T-helper 22 cell (primary cell): ENCODE measurements at places on chromosomes 2 and 18.
A peak's percentile ranks its signal among the peaks of the same experiment; 100 is the strongest.

GRCh38 chr18:48934723-48935432 lies 15.9 kb downstream of the SMAD7 start:
- DNase-seq, result no peak

DNA sequence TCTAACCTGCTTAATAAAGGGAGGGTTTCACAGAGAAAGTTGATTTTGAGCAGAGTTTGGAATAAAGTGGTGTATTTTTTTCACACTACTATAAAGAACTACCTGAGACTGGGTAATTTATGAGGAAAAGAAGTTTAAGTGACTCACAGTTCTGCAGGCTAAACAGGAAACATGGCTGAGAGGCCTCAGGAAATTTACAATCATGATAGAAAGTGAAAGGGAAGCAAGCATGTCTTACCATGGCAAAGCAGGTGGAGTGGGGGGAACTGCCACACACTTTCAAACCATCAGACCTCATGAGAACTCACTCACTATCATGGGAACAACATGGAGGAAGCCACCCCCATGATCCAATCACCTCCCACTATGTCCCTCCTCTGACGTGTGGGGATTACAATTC lies 546.7 kb downstream of the EPHA4 start:
- no peak for DNase-seq

DNA sequence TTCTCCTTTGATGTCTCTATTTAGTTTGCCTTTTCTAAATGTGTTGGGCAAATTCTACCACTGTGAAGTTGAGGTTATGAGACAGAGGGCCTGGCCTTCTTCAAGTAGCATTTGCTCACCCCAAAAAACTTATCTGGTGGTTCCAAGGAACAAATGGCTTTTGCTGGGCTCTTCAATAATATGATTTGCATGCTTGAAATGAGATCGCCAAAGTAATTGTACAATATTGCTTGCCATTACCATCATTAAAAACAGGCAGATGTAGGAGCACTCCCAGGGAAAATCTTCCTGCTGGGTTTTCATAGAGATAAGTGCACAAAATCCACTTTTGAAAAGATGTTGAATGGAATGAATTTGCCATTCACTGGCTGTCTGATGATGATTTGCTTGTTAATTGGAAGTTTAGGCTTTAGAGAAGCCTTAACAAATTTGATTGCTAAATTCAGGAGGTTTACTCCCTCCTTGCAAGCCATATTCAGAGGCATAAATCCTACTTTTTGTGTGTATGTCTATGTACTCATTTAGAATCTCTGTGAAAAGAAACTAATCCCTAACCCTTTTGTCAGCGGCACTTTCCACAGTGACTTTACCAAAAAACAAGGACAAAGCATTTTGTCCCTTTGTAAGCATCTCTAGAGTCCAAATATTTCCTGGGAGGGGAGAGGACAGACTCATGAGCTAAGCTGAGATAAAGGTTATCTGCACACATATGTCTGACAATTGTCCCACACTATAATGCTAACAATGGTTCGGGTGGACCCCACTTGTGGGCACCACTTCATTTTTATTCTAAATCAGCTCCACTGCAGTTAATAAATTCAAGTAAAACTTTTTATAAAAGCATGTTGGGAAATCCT lies 240.8 kb upstream of the PIK3C3 start:
- no peak for DNase-seq

GRCh38 chr2:13052547-13052946 lies 335.8 kb downstream of the TRIB2 start:
- DNase-seq, result no peak

DNA sequence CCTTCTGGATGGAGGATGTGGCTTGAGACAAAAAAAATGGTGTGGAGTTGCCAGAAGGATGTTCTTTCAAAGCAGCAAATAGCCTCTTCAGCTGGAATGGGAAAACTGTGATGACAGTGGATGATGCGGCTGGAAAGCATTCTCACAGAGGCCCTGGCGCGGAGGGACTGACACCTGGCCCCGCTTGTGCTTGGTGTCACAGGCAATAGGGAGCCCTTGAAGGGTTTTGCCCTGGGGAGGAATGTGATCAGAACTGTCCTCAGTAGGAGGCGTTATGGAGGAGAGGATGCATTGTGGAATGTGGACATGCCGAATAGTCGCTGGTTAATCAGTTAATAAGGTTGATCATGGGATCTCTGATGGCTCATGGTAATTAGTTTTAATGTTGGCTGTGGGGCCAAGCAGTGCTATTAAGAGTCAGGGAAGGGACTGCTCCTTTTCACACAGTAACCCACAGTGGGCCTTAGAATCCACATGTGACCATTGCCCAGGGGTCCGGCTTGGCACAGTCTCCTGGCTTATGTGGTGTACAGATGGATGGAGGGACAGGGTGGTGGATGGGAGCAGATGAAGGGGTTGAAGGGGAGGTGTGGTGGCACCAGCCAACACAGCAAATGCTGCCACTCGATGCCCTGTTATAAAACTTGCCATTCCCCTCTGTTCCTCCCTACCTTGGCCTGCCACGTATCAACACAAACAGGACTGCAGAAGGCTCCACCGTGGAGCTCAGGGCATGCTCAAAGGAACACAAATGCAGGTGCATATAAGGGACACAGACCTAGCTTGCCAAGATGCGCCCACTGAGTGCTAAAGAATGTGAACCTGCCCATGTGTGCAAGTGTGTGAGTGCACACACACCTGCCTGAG lies 71.7 kb downstream of the CIB4 start:
- DNase-seq, result no peak

DNA sequence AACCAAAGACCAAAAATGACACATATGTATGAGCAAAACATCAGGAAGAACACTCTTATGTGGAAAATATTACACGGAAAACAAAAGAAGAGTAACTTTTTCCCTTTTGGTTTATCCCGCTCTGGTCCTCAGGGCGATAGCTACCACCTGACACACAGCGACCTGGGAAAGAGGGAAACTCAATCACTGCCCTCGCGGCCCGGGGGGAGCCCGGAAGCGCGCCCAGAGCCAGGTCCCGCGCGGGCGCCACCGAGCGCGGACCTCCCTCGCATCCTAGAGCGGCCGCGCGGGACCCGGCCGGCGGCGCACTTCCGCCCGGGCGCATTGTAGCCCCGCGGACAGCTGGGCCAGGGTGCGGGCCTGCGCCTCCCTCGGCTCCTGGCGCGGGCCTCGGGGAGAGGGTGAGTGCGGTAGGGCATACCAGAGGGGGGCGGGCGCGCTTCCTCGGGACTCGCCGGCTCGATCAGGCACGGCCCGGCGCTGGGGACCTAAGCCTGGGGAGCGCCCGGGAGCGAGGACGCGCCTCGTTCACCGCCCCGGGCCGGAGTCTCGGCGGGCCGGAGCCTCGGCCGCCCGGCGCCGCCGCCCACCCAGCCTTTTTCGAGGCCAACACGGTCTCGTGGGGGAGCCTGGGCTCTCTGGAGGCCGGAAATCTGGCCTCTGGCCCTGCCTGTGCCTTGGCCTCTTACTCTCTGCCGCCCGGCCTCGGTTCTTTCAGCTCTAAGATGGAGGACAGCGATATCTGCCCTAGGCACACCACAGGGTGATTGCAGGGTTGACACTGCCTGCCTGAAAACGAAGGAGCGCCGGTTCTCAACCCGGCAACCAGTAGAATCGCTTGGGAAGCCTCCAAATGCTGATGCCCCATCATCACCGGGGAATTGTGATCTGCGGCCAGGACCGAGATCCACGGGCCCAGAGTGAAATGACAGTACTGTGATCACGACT lies at the start of gene ELAC1:
Gene ELAC1, plus strand, starts transcription at position 327 of the 948 bp plus-strand sequence. CDS start 6,365 bp downstream, outside the sequence.
- DNase-seq, result peak; percentile 34

DNA sequence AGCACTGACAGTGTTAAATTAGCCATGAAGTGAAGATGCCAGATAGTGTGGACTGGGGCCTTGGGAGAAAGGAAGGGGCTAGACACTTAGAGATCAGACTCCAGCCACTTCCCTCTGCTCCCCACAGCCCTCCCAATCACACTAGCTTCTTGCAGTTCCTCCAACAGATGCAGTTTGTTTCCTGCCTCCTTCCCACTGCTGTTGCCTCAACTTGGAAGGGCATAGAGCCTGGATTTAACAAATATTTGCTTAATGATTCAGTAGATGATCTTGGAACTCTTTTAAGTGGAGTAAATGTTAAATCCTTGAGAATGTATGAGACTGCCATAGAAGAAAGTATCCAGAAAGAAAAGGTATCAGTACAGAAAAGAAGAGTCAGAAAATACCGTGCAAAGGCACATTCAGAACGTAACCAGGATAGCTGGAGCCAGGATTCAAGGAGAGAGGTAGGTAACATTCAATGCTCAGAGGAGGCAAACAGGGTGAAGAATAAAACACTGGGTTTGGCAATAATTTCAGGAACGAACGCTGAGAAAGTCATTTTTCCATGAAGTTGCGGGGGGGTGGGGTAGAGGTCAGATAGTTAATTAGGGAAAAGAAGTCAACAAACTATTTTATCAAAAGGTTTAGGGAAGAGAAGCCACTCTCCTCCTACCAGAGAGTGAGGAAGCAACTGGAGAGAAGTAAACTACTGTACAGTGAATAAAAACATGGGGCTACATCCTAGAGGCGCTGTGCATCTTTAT lies 1.3 kb upstream of the BZW1 start:
- DNase-seq, result no peak

DNA sequence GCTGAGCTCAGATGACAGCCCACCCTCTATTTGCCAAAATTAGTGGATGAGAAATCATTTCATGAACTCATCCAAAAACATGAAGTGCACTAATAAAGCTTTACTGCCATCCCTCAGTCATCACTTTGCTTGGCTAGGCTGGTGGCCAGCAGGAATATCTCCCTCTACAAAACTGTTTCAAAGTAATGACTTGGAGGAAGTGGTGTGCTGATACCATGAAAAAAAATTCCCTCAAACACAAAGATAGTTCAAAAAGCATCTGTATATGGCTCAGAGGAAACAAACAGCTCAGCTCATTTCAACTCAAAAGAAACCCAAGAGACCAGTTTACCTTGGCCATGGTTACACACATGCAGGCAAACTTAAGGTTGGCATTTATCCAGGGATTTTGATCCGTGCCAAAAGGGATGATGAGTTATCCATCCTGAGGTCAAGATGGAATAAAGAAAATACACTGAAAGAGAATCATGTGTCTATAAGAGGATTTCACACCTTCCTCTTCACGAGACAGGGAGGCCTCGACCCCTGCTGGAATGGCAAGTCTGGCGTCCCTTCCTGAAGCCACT lies 18.4 kb upstream of the WIPF1 start:
- no peak for DNase-seq

DNA sequence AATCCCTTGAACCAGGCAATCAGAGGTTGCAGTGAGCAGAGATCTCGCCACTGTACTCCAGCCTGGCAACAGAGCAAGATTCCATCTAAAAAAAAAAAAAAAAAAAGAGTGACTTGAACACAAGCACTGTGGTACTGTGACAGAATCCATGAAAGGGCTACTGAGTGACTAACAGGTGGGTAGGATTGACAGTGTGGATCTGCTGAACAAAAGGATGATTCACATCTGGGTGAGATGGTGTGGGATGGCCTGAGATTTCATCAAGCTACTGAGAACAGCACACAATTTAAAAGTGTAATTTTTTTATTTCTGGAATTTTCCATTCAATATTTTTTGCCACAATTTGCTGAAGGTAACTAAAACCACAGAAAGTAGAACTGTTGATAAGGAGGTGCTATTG lies 13.3 kb upstream of the SP3 start:
- no peak for DNase-seq

DNA sequence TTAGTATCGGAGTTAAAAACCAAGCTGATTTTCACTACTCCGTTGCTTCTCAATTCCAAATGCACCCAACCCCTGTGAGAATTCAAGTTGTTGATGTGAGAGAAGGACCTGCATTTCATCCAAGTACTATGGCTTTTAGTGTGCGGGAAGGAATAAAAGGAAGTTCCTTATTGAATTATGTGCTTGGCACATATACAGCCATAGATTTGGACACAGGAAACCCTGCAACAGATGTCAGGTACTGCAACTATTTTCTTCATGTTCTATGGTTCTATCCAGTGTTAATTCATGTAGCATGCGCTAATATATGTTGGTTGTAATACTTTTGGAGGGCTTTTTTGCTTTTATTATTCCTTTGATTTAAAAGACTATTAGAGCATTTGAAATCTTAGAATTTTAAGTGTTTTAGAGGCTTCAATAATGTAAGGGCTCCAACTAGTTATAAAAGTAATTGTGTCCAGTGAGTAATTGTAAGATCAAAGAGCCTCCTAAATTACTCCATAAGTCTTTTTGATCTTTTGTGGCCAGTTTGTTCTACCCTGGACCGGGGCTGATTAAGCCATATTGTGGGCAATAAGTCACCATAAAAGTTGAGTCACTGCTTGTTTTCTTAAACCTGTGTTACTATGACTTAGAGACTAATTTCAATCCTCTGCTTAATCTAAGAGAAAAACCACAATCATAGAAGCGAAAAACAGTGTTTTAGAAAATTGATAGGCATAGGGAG lies 22.9 kb downstream of the DSG4 start:
- DNase-seq, result no peak

- DNase-seq, result no peak
Observed at GRCh38 chr2:120221616-120222015, 1.6 kb downstream of the TMEM185B start.

DNA sequence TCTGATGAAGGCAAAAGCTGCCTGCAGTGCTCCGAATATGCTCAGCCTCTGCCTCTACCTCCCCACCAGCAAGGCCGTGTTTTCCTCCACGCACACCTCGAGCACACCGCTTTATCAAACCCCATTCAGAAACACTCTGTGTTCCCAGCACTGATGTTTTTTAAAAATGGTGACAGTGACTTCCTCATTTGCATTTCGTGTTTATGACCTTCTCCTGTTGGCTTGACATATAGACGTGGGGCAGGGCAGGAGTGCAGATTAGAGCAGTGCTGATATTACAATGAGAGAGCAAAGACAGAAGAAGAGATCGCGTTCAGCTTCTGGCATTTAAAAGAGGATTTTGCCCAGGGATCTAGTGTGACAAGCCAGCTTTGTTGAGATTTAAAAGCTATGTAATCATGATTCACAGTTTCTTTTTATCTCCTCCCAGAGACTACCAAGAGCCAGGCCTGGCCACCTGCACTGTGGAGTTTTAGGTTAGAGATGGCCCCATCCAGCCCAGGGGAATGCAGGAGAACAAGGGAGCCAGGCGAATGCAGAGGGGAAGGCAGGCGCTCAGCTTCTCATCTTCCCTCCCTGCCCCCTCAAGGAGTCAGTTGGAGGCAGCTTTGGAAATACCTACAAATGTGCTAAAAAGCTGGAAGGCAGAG lies 61.5 kb upstream of the NEDD4L start:
- no peak for DNase-seq

DNA sequence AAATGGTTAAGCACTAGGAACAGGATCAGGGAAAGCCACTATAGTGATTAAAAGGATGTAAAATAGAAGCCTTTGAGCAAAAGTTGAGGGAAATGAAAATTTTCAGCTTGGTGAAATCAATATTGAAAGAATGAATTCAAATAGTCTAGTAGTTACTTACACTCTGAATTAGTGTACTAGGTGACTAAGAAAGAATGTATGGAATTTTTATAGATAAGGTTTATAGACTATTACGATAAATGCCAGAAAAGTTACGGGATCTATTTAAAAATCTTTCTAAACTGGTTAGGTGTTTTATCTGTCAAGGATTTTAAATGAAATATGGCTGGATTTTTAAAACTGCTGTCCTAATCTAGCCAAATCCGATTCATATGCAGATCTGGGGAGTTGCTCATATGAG lies 208.6 kb downstream of the MYO3B start:
- no peak for DNase-seq
